ENCODE measurements at places on chromosomes 5 and 9. TPM values are rescaled to one million over a fixed set of nuclear protein-coding genes. Genes with fewer than 3 reads are reported as not detected.

GRCh38 chr9:131668439-131669268 lies 71.2 kb downstream of the RAPGEF1 start:
- DNase-seq, result no peak
- peaks cover 99% of the 10 kb centered on the region for H3K4me1 ChIP-seq
- H3K36me3 ChIP-seq, result no peaks in the 10 kb centered on the region
- no peaks in the 10 kb centered on the region for H3K27me3 ChIP-seq
- peak overlapping the region; percentile 86 for H3K27ac ChIP-seq
- H3K4me3 ChIP-seq, result peak overlapping the region; percentile 0

GRCh38 chr9:23587433-23587832 lies 238.6 kb downstream of the ELAVL2 start:
- no peaks in the 10 kb centered on the region for H3K36me3 ChIP-seq
- peak overlapping the region; percentile 70 for H3K27ac ChIP-seq
- no peak overlapping the region for H3K4me3 ChIP-seq
- peaks cover 57% of the 10 kb centered on the region for H3K4me1 ChIP-seq
- no peaks in the 10 kb centered on the region for H3K27me3 ChIP-seq

DNA sequence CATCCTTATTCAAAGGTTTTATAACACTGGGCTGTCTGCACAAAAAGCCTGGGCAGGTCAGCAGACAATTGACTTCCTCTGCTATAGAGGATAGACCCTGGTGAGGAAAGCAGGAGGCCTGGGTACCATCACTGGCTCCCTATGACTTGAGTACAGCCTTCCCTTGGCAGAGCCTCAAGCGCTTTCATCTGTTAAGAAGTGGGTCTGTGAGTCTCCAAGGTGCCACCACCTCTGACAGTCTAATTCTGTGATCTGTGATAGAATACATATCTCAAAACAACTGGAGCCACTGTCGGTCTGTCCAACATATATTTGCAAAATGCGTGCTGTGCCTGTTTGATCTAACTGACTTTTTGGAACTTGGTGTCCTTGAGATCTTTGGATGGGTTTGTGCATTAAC lies 52.2 kb downstream of the C9orf152 start:
- peak overlapping the region; percentile 20 for H3K27ac ChIP-seq
- DNase-seq, result no peak
- H3K36me3 ChIP-seq, result peaks cover 4% of the 10 kb centered on the region
- no peak overlapping the region for H3K4me3 ChIP-seq
- H3K4me1 ChIP-seq, result peaks cover 100% of the 10 kb centered on the region

- H3K4me3 ChIP-seq, result peak overlapping the region; percentile 48
- no peaks in the 10 kb centered on the region for H3K27me3 ChIP-seq
- H3K4me1 ChIP-seq, result peaks cover 82% of the 10 kb centered on the region
- peak overlapping the region; percentile 100 for H3K27ac ChIP-seq
- peaks cover 36% of the 10 kb centered on the region for H3K36me3 ChIP-seq
Measured at GRCh38 chr5:133993185-133993936, 11.4 kb downstream of the VDAC1 start.

DNA sequence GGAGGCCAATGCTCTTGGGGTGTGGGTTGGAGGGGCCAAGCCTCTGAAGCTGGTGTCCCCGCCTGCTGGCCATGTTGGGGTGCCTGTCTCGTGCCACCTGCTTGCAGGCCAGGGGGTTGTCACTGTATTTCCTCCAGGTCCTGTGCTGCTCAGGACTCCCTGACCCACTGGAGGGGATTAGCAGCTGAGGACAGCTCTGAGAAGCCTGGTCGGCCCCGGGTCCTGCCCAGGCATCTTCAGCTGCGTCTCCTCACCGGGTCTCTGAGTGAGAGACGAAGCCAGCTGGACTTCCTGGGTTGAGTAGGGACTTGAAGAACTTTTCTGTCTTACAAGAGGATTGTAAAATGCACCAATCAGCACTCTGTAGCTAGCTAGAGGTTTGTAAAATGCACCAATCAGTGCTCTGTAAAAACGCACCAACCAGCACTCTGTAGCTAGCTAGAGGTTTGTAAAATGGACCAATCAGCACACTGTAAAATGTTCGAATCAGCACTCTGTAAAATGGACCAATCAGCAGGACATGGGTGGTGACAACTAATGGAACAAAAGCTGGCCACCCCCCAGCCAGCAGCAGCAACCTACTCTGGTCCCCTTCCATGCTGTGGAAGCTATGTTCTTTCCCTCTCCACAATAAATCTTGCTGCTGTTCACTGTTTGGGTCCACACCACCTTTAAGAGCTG lies 20.6 kb upstream of the SLC9A3 start:
- no peak overlapping the region for H3K4me3 ChIP-seq
- no peaks in the 10 kb centered on the region for H3K4me1 ChIP-seq
- H3K27ac ChIP-seq, result no peak overlapping the region
- H3K27me3 ChIP-seq, result peaks cover 91% of the 10 kb centered on the region

DNA sequence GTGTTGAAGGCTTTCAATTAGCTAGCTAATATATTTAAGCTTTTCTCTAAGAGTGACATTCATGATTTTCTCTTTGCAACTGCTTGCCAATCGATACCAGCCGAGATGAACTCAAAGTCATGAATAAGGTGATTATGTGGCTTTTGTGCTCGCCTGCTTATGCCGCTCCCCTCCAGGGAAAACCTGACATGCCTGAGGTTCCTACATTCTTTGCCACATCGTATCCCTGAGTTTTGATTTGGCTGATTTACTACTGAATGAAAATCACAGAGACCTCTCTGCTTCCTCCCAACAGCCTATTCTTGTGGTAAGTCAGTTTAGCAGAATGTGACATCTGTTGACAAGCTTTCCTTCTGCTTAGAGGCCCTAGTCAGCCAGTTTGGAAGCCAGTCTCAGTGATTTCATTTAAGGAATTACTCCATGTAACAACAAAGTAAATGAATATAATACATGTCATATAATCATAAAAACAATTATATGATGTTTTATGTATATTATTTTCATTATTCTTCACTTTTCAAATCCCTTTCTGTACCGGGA lies 513.4 kb downstream of the CSNK1G3 start:
- H3K27ac ChIP-seq, result no peak overlapping the region
- no peaks in the 10 kb centered on the region for H3K27me3 ChIP-seq
- H3K4me3 ChIP-seq, result no peak overlapping the region
- no peak for DNase-seq
- no peaks in the 10 kb centered on the region for H3K4me1 ChIP-seq

DNA sequence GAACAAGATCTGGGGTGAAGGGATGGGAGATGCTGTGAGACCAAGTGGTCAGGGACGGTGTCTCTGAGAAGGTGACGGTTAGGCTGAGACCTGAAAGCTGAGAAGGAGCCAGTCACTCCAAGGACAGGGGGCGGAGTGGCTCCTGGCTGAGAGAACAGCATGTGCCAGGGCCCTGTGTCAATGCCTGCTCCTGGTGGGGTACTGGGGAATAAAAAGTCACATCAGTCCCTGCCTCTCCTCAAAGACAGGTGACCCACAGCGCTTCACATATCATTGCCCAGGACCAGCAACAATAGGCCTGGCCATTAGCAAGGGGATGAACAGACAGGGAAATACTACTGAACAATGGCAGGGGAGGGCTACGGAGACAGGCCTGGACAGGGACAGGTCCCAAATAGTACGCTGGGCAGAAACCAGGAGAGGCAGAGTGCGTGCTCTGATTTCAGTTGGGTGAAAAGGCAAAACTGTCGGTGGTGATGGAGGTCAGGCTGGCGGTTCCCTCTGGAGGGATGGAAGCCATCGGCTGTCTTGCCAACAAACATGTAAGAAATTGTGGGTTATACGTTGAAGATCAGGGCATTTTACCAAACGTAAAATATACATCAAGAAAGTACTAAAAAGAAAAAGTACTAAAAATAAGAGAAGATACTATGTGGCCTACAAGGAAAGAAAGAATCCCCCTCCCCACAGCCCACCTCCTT lies 64.3 kb downstream of the C9orf50 start:
- H3K36me3 ChIP-seq, result no peaks in the 10 kb centered on the region
- H3K27ac ChIP-seq, result no peak overlapping the region
- no peaks in the 10 kb centered on the region for H3K27me3 ChIP-seq
- DNase-seq, result no peak
- H3K4me3 ChIP-seq, result no peak overlapping the region

DNA sequence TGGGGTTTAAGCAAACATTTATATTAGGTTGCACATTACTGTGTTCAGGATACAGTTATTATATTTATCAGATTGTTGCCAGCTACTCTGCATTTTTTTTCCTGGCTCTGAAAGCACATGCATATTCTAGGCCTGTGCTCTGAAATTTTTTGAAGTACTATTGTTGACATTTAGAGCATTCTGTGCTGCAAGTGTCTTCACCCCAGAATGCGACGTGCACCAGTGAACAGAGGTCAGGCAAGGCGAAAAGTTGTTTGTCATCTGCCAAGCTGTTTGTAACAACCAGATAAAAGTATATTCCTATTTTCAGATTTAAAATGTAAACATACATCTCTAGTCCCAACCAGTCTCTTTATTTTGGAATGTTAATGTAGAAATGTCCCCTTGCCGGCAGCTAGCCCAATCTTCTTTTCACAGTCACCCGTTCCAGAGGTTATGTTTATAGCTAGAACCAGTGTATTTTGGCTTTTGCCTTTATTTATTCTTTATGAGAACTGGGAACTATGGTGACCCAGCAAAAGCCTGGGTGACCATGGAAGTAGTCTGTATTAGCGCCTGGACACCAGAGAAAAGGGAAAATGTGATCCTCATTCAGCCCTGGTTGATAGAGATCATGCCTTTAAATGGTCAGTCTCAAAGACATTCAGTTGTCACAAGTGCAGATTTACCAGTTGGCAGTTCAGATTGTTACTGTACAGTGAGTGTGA lies 84.6 kb downstream of the NDUFAF2 start:
- H3K4me3 ChIP-seq, result peak overlapping the region; percentile 10
- peaks cover 13% of the 10 kb centered on the region for H3K4me1 ChIP-seq
- no peak for DNase-seq
- H3K27me3 ChIP-seq, result no peaks in the 10 kb centered on the region

- no peaks in the 10 kb centered on the region for H3K36me3 ChIP-seq
- no peaks in the 10 kb centered on the region for H3K27me3 ChIP-seq
- no peak overlapping the region for H3K27ac ChIP-seq
- peaks cover 5% of the 10 kb centered on the region for H3K4me1 ChIP-seq
Measured at GRCh38 chr5:170614720-170615119, 110.9 kb downstream of the KCNIP1 start.

DNA sequence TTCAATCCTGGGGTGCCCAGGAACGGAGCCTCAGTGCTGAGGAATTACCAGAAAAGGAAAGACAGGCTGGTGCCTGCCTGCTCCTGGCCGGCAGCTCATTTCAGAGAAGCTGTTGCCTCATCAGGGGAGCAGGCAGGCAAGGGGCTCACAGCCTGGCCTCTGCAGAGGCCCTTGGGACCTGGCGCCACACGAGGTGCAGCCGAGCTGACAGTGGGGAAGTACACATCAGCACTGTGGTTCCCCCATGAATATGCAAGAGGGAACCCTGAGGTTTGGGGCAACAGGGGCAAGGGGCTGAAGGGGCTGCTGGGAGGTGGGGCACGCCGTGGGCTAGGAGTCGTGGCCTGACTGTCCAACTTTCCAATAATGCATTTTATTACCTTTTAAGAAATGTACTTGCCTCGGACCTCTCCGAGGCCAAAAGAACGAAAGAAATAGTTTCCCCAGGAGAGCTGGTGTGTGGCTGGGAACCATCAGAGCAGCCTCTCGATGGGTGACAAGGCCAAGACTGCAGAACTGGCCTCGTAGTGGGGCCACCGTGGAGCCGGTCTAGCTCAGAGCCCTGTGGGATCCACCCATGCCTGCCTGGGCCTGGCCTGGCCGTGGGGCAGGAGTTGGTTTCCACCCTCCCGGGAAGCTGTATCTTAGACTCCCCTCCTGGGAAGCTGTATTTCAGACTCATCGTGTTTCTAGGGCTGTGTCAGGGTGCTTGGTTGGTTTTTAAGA lies 198.6 kb downstream of the PAX5 start:
- no peak overlapping the region for H3K27ac ChIP-seq
- H3K27me3 ChIP-seq, result peaks cover 59% of the 10 kb centered on the region
- no peak for DNase-seq
- no peaks in the 10 kb centered on the region for H3K36me3 ChIP-seq

DNA sequence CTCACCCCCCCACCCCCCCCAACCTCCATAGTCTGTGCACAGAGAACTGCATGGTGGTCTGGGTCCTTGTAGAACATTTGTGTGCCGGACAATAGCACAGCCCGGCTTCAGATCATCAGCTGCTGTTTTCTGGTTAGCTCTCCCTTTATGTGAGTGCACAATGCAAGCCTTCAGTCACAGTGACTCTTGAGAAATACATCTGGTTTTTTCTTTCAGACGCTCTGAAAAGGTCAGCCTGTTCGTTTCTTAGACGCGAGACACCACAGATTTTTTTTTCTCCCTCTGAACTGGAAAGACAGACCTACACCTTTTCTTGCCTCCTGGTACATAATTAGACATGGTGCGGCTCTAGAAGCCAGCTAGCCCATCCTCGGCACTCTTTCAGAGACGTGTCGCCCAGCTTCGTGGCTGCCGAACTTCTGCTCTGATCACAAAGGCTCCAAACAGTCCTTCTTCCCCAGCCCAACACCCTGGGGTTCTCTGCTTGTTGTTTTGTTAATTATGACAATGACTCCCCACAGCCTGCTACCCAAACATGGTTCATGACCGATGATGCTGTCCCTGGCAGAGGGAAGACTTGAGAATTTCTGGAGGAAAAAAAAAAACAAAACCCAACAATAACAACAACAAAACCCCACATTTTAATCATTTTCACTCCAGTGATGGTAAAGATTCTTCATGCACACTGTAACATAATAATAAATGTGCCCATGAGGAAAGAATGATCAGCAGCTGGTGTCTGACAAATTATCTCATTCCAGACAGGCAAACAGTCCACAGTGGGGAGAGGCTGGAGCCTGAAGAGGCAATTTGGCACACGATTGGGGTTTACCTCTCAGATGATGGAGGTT lies 241.4 kb upstream of the ZNF462 start:
- no peak overlapping the region for H3K4me3 ChIP-seq
- no peaks in the 10 kb centered on the region for H3K27me3 ChIP-seq

GRCh38 chr5:10660720-10661387 lies 97.0 kb downstream of the ANKRD33B start:
- DNase-seq, result no peak
- no peak overlapping the region for H3K4me3 ChIP-seq
- peaks cover 2% of the 10 kb centered on the region for H3K27me3 ChIP-seq
- no peak overlapping the region for H3K27ac ChIP-seq
- no peaks in the 10 kb centered on the region for H3K36me3 ChIP-seq

- no peak overlapping the region for H3K27ac ChIP-seq
- no peaks in the 10 kb centered on the region for H3K27me3 ChIP-seq
- peaks cover 6% of the 10 kb centered on the region for H3K36me3 ChIP-seq
- no peak overlapping the region for H3K4me3 ChIP-seq
Measured at GRCh38 chr9:5958273-5958672, 57.2 kb downstream of the RANBP6 start.

GRCh38 chr5:172683645-172684471 lies 42.8 kb downstream of the NEURL1B start:
- H3K4me3 ChIP-seq, result no peak overlapping the region
- peaks cover 46% of the 10 kb centered on the region for H3K36me3 ChIP-seq
- no peak for DNase-seq
- H3K4me1 ChIP-seq, result peaks cover 87% of the 10 kb centered on the region

Gene HSPB3
- total RNA-seq, result 418 TPM

Gene JAKMIP2
- total RNA-seq, result 0.41 TPM

Gene GRK6
- 15.6 TPM for total RNA-seq

Gene OLFML2A
- total RNA-seq, result 41.1 TPM

Gene TMOD1
- 186 TPM for total RNA-seq

Gene C5orf52
- not detected for total RNA-seq

Data from left ventricle myocardium inferior (tissue), 1 donor.